ENCODE measurements at places on chromosomes 12 and 14. TPM values are rescaled to one million over a fixed set of nuclear protein-coding genes. Genes with fewer than 3 reads are reported as not detected.

ADGRD1 gene
- polyA plus RNA-seq, result not detected

SLC5A8 gene
- polyA plus RNA-seq, result not detected

AMHR2 gene
- polyA plus RNA-seq, result not detected

- DNase-seq, result no peak
Observed at GRCh38 chr14:26104717-26105116, 493.1 kb downstream of the NOVA1 start.

DNA sequence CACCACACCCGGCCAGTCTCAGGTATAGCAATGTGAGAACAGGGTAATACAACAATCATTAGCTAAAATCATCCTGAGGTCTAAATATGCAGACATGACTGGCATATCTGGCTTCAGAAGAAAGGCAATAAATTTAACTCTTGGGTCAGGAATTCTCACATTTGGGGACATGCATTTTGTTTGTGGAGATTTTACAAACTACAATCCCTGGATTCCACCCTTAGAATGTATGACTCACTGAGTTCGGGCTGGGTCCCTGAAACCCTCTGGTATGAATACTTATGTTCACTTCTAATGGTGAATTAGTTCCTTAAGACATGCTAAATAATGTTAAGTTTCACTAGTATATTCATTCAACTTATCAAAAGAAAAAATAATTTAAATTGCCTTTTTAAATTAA, 98.9 kb upstream of the HMGA2 start:
- no peak for DNase-seq

DNA sequence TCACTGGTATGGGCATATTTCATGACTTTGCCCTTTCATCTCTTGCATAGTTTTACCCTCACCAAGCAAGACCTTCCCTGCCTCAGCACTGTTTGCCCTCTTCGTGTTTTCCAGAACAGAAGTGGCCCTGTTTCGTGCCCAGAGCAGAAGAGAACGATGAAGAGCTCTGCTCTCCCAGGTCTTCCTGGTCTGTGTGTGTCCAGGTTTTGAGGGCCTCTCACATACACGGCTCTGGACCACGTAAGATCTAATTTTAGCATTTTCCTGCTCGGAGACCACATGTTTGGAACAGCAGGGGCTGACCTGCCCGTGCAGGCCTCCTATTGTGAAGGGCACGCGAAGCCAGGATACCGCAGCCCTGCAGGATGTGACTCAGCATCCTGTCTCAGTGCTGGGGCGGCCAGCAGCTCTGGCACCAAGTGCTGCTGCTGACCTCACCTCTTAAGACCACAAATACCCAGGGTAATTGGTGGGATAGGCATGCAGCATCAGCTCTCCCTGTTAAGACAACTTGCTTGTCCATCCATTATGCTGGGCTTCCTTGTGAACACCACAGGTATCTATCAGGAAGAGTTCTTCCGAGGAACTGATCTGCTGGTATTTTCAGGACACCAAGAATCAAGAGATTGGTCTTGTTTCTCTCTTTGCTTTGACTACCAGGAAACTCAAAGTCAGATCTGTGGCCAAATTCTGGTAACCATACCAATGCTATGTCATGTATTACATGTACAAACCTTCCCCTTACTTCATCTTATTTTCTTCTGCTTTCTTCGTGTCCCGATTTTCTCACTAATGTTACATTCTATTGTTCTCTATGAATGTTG, 19.0 kb downstream of the SSH1 start:
- peak; percentile 54 for DNase-seq

- no peak for DNase-seq
Observed at GRCh38 chr14:49240383-49240782, 345.8 kb downstream of the RPS29 start.

- DNase-seq, result no peak
Observed at GRCh38 chr12:46534327-46534840, 161.8 kb upstream of the SLC38A2 start.

GRCh38 chr12:16063726-16064125, 152.6 kb downstream of the DERA start:
- DNase-seq, result no peak

DNA sequence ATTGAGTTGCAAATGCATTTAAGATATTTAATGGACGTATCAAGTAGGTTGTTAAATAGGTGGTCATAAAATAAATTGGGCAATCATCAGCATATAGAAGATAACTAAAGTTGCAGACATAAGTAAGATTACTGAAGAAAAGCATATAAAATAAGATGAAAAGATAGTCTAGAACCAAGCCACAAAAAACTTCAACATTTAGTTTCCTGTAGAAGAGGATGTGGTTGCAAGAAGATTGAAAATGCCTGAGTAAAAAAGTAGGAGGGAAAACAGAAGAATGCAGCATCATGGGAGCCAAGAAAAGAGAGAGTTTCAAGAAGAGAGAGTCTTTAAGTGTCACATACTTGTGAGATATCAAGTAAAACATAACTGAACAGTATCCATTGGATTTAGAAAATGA, 17.6 kb upstream of the SLC16A7 start:
- peak; percentile 65 for DNase-seq

DNA sequence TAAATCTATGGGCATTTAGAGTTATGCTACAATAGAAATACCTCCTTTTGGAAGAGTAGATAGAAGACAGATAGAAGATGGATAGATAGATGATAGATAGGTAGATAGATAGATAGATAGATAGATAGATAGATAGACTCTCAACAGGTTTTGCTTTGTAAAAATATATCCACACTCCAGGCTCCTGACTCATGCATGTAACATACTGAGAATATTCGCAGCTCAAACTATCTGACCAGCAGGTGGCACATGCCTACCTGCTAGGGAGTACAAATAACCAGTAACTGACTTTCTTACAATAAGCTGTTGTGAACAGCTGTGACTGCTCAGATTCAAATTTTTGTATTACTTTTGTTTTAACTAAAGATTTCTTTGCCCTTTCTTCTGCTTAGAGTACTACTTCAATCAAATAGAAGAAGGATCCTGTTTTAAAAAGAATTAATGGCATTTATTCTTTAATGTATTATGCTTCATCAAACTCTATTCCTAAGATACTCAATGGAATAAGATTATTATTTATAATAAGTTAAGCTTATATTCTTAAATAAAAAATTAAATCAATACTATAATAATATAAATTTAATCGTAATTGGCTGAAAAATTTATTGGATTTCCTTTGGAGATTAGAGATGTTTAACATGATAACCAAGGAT, 15.8 kb upstream of the CPNE8 start:
- no peak for DNase-seq

- DNase-seq, result no peak
Observed at GRCh38 chr14:85535321-85535720, 5.4 kb downstream of the FLRT2 start.

DNA sequence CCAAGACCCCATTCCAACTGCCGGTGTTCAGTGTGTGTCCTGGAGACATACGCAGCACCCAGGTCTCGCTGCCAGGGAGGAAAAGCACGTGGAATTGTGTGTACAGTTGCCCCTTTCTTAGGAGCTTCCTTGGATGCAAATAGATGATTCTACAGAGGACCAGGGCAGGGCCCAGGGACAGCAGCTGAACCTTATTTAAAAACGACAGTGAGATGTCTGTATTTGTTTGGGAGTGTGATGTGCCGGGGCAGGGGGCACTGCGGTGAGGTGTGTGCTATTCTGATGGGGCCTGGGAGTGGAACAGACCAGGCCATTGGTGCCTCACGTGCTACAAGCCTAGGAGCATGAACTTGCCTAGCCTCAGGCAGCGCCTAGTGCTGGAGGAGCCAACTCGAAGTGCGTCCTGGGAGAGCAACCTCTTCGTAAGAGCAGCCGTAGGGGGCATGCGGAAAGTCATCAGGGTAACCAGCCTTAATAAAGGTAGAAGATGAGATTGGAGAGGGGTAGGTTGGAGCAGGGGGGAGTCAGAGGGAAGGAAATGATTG, 98.3 kb upstream of the ESRRB start:
- no peak for DNase-seq

DNA sequence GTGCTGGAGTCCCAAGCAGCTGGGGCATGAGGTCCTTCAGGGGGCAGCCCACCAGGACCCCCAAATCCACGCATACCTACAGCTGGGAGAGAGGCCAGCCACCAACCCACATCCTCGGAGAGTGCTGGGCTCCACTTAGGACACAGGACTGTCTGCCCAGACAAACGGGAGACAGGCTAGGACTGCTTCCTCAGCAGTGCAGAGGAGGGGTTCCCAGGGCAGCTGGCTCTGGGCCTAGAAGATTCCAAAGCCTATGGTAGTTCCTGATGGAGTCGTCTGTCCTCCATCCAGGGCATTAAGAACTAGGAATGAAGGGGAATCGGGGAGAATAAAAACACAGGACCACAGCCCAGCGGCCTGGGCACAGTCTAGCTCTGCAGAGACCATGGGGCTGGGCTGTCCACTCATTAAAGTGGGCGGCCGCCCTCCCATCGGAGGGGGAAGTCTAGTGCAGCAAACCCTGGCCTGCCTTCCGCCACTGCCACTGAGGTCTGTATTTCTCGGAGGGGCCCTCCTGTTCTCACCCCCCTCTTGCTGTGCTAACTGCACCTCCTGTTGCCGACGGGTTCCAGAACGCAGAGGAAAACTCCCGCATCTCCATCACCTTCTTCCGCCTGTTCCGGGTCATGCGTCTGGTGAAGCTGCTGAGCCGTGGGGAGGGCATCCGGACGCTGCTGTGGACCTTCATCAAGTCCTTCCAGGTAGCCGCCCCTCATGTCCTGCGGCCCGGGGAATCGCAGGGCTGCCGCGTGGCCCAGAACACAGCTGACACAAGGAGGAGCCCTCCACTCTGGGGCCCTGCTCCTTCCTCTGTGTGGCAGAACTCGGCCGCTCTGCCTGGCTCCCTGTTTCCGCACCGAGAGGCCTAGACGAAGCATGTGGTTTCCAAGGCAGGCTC, 143.5 kb upstream of the FKBP4 start:
- DNase-seq, result no peak

GRCh38 chr12:80151131-80151530, 51.8 kb downstream of the OTOGL start:
- DNase-seq, result no peak

GRCh38 chr12:80064951-80065350, 34.4 kb upstream of the OTOGL start:
- no peak for DNase-seq

DNA sequence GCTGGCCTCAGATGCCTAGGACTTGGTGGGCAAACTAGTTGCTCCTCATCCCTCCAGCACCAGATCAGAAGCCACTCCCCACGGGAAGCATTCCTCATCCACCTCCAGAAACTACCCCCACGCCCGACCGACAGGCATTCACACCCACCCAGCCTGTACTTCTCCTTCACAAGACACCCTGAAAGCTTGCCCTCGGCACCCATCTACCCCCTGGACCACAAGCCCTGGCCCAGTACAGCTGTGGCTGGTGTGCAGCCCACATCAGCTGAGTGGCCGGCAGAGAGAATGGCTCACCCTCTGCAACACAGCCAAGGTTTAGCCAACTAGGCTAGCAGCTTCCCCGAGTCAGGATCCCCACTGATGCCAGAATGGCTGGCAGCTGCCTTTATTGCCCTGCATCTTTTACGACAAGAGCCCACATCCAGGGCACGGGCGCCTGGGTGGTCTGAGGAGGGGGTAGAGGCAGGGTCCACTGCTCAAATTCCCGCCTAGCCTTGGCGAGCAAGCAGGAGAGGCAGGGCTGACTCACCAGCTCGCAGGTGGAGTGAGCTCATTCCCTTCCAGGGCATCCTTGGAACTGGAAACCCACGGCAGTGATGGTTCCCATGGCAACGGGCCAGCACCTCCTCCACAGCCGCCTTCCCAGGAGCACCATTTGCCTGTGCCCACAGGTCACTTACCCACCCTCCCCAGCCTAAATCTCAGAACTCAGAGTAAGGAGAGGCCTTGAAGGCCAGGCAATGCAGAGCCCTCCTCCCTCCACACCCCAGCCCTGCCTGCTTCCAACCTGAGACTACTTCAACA, 17.1 kb downstream of the ACTN1 start:
- no peak for DNase-seq
